ENCODE measurements at places on chromosomes 2 and 18.

DNA sequence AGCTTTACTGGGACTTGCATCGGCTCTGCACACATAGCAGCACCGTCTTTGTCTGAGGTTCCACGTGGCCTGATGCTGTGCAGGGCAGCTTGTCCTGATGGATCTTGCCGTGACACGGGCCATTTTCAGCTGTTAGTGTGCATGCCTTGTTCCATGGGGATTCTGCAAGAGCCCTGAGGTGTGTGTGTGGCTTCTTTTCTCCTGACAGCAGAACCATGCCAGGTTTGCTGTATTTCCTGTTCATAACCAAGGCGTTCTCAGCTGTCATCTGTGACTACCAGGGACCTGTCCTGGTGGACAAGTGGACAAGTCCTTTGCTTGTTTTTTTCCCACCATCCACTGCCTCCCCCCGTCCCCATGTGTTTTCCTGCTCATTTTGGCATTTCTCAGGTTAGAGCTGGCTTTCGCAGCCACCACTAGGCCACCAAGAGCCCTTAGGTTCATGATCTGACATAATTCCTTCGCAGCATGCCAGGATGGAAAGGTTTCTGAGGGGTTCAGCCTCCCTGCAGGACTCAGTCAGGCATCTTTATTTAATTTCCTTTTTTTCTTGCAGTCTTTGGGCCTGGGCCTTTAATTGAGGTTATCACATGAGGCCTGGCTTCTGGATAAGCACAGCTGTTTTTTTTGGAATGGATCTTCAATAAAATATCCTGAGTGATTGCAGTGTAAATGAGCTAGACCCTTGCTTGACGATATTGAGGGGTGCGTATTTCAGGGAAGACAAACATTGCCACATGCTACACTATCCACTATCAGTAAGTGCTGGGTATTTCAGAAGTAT is 139.4 kb downstream of the NCK2 start:
- DNase-seq: no peak

- no peak for DNase-seq
Measured at GRCh38 chr2:213740453-213740852, 456.2 kb downstream of the SPAG16 start.

DNA sequence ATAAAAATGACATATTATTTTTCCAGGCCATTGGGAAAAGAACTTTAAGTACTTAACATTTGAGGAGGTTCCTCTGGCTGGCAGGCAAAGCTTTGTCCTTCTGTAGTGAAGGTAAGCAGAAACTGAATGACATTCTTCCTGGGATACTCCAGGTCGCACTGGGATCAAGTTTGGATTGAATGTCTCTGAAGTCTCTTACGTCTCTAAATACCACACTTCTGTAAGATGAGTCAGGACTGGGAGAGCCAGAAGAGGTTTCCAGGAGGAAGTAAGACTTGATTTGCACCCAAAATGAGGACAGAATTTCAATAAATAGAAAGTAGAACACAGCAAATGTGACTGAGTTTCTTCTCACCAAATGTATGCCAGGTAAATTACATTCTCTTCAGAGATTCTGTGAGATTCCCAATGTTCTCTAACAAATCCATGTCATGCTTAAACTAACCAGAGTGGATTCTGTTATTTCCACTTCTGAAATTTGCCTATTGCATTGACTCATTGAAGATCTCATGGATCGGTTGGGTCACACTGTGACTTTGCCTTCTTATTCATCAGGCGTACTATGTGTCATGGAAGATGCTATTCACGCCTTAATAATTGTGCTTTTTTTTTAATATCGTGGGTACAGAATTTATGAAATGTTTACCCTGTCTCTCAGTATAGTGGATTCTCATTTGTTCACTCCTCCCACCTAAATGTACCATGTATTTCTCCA is 25.5 kb upstream of the VIT start:
- no peak for DNase-seq

- no peak for DNase-seq
Measured at GRCh38 chr2:60884800-60885199, 3.4 kb downstream of the REL start.

- no peak for DNase-seq
Measured at GRCh38 chr18:43578706-43579105, 301.4 kb upstream of the SYT4 start.

DNA sequence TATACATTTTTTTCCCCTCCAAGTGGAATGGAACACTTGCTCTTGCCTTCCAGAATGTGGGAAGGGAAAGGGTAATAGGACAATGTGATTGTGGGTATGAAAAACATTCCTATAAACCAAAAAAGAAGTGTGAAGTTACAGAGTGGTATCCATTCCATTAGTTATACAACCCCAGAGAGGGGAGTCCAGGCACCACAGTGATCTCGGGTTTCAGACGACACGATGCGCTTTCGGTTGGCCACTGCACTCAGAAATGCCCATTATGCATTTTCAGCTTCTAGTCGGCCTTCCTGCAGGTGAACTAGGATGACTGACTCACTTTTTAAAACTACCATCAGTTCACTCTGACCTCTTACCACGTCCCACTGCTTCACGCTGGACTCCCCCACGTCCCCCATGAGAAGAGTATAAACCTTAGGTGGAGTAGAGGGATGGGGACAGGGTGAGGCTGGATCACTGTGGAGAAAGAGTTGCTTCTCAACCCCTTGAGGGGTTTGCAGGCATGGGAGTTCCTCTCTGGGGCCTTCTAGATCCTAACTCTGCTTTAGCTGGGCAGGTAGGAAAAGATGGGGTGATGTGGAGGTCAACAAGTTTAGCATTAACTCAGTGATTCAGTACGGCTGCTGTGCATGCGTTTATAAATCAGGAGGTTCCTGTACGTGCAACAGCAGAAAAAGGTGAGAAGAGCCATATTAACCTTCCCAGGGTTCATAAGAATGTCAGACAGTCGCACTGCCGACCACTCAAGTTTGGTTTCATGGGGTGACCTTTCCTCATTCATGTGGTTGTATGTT is 50.5 kb downstream of the ZNF532 start:
- no peak for DNase-seq

GRCh38 chr2:237488901-237489860 is 2.1 kb downstream of the MLPH start:
- DNase-seq: no peak

DNA sequence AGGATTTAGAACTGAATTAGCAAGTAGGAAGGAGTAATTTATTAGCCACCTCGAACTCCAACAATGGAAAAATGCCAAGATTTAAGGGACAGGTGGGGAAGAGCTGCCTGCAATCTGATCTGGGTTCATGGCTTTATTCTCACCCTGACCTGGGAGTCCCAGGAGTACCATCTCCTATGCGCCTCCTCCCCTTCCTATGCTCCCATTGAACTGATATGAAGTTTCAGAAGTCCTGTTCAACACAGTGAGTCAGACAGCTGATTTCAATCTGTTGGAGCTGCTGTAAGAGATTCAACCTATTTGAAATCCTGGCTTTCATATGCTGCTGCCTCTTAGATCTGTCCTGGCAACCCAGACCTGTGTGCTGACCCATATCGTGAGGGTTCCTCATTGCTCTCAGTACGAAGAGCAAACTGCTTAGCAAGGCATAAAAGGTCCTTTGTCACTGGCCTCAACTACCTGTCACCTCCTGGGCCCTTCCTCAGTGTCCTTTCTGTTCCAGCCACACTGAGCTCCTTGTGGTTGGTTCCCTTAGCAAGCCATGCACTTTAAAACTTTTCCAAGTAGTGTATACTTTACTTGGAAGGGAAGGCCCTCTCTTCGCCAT is 15.9 kb upstream of the CD28 start:
- no peak for DNase-seq

DNA sequence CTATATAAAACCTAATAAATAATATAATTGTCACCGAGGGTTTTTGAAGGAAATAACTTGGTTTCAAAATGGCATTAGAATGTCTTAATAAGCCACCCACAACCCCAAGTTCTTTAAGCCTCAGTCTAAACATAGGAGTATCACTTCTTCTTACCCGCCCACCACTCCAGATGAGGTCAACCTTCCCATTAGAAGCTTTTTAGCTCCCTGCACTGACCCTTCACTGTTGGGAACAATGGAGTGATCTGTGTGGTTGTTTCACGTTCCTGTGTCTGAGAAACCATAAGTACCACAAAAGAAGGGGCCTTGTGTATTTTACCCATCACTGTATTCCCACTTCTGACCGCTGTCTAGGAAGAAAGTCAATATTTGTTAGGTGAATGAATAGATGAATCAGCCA is 326.3 kb upstream of the ZNF521 start:
- no peak for DNase-seq

GRCh38 chr2:46252891-46253659 is 44.1 kb upstream of the EPAS1 start:
- DNase-seq: no peak

GRCh38 chr2:20447437-20448245 is 767 bp downstream of the RHOB start:
- DNase-seq: no peak

GRCh38 chr2:198991431-198991830 is 466.3 kb downstream of the SATB2 start:
- no peak for DNase-seq

DNA sequence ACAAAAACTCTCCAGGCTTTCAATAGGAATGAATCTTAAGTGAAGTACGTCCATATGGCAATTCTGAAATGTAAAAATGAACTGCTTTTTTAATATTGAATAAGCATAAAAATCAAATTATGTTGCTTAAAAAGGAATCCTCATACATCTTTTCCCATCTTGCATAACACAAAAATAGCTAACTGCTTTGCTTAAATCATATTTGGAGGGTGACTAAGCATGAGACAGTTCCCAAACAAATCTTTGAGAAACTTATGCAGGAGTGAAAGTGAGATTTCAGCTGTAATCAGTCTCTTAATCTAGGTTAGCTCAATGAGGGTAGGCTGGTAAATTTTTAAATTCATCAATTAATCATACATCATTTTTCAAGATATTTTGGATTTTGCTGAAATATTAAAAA is 111.5 kb downstream of the MBD5 start:
- DNase-seq: no peak

- DNase-seq: no peak
Measured at GRCh38 chr18:13522256-13522655, 204.1 kb downstream of the FAM210A start.

GRCh38 chr2:72156872-72157271 is 9.2 kb upstream of the CYP26B1 start:
- DNase-seq: no peak

DNA sequence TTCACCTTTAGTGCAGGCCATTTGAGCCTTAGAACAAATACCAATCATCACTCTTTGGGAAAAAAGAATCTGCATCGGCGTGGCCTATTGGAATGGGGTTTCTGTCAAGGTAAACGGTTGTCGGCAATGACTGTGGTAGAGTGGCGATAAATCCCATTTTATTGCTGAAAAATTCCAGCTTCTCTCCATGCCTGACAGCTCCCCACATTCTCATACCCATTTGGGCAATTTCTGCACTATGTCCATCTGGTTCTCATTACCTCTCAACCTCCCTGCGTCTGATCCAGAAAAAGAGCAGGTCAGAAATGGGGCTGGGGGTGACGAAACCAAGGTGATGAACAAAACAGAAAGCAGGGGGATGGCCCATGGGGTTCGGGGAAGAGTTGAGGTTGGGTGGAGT is 254.0 kb downstream of the MEIS1 start:
- DNase-seq: no peak

GRCh38 chr18:35409911-35410310 is 32.8 kb upstream of the ZNF396 start:
- DNase-seq: no peak

DNA sequence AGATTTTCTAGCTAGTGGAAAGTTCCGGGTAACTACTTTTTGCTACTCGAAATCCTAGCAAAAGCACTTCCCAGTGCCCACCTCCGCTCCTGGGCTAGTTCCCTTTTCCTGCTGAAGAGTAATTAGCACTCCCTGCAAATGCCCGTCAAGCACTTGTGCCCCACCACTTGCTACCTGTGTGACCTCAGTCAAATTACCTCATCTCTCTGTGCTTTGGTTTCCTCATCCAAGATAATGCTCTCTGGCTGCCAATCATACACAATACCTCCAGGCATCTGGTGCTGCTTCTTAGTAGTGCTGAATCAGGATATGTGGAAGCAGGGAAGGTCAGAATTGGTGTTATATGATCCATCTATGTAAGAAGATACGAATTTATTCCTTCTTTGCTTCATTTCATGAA is 102.1 kb upstream of the CDCA7 start:
- no peak for DNase-seq

- DNase-seq: no peak
Measured at GRCh38 chr18:63043516-63043915, 276.1 kb downstream of the BCL2 start.

- DNase-seq: no peak
Measured at GRCh38 chr2:143968860-143969259, 551.1 kb downstream of the ZEB2 start.

GRCh38 chr18:63747006-63747405 is 28.2 kb upstream of the SERPINB7 start:
- no peak for DNase-seq

DNA sequence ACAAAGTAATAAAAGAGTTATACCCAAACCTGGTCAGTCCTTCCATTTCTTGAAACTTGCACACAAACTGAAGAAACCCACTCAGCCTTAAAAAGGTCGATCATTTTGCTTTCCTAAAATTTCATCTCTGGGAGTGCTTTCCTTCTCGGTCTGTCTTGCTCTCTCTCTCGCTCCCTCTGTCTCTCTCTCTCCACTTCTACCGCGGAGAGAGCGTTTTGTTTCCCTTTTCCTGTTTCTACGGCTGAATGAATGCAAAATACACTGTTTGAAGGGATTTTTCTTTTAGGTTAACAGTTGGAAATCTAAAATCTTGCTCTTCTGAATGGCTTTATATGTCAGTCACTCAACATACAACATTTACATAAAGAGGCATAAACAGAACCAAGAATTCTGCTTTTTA is 424.2 kb downstream of the TGIF1 start:
- DNase-seq: no peak

GRCh38 chr2:201962774-201963562 is 70.7 kb upstream of the FZD7 start:
- DNase-seq: no peak

GRCh38 chr2:231926761-231927565 is 767 bp upstream of the NPPC start:
- no peak for DNase-seq

DNA sequence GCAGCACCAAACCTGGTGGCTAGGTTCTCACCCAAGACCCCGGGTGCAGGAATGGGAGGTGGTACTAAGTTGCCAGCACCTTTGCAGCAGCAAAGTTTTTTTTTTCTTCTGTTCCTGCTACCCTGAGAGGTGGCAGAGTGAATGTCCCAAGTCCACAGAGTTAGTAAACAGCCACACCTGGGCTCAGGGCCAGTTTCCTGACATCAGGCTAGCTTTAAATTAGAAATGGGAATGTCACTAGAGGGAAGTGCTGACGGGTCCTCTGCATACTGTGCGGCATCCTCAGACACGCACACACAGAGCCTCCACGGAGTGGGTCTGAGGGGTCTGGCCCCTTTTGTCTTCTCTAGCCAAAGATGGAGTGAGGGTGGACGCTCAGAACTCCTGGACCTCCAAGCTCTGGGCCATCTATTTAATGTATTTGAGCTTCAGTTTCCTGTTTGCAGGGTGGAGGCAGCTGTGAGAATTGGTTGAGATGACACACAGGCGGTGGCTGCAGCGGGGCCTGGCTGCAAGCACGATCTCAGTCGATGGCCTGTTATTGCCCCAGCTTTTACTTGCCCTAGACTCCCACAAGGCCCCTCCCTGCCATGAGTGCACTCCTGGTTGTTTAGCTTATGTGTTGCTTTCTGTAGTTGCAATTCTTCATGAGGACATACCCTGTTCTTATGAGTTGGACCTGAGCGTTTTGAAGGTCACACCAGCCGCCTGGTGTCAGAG is 751.4 kb upstream of the HS6ST1 start:
- DNase-seq: peak; percentile 54

GRCh38 chr2:68740400-68740914 is 5.8 kb downstream of the ARHGAP25 start:
- DNase-seq: no peak

GRCh38 chr2:45965871-45966498 is 314.5 kb downstream of the PRKCE start:
- DNase-seq: no peak
